ENCODE measurements at places on chromosomes 16 and 17.

- DNase-seq: no peak
Observed at GRCh38 chr16:46833460-46833800, 2.5 kb upstream of the C16orf87 start.

- peak; percentile 74 for DNase-seq
Observed at GRCh38 chr17:17919169-17920107, 52.8 kb downstream of the TOM1L2 start.

DNA sequence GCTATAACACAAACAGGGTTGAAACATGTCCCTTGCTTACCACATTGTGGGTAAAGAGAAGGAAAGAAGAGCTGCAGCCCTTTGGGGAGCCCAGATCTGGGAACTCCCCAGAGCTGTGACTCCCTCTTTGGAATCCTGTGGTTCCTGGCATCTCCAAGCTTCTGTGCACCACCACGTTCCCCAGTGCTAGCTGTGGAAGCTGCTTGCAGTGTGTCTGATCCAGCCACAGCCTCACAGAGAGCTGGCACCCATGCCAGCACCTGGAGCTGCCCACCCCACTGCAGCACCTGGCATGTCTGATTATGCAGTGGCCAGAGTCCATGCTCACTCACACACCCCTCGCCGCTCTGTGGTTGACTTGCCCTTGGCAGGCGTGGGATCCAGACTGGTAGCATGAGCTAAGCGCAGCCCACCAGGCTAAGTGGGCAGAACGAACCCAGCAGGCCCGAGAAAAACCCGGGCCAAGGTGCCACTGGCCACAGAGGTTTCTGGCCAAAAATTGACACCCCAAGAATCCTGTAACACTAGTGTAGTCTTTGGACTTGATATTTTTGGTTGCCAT is 252.6 kb upstream of the KCNJ16 start:
- DNase-seq: no peak

- no peak for DNase-seq
Observed at GRCh38 chr17:8832711-8833352, 33.7 kb upstream of the MFSD6L start.

GRCh38 chr17:60139438-60140285 is 10.1 kb upstream of the CA4 start:
- peak; percentile 66 for DNase-seq

GRCh38 chr17:12403881-12404398 is 261.8 kb upstream of the MYOCD start:
- DNase-seq: no peak

DNA sequence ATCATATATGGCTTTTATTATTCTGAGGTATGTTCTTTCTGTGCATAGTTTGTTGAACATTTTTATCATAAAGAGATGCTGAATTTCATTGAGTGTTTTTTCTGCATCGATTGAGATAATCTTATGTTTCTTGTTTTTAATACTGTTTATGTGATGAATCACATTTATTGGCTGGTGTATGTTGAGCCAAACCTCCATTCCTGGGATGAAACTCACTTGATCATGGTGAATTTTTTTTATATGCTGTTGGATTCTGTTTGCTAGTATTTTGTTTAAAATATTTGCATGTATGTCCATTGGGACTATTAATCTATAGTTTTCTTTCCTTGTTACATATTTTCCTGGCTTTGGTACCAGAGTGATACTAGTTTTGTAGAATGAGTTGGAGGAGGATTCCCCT is 500.2 kb downstream of the CDH11 start:
- no peak for DNase-seq

DNA sequence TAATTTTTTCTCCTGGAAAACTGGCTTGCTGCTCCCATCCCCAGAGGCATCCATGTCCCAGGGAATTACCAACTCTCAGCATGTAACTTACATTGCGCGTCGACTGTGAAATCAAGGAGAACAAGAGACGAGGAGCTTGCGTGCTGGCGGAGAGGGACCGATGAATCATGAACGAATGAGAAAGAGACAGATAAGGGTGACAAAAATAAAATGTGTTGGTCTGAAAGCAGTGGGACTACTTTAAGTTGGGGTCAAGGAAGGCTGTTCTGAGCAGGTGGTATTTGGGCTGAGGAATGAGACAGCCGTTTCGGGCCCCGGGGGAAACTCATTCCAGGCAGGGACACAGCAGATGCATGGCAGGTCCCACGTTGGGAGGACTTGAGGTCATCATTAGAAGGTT is 22.5 kb downstream of the ABAT start:
- no peak for DNase-seq

DNA sequence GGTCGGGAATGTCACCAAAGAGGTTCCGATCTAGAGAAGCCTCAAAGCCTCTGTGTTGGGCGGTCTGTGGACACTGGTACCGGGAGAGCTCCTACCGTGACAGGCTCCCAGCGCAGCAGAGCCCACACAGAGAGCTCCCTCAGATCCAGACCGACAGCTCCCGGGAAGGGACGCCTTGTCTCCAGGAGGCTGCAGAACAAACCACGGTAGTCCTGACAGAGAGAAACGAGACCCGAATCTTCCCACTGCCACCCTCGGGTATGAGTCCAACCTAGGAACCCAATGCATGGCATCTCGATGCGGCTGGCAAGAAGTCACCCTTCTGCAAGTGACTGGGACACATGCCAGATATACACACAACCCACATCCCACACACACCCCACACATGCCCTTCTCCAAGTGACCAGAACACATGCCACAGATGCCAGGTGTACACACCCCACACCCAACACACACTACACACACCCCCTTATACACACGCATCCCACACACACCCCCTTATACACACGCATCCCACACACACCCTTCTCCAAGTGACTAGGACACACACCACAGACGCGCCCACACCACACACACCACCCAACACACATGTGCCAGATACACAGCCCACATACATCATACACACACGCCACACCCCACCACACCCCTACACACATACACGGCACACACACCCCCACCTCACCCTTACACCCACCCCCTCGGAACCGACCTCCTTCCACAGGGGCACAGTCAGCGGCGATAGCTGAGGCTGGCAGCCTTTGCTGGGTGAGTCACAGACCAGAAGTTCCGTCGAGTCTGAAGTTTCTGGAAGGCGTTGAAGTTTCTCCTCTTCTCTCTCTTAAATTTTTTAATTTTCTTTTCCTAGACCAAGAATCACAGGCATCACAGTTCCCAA is 15.9 kb upstream of the CYTH1 start:
- no peak for DNase-seq

- no peak for DNase-seq
Observed at GRCh38 chr17:13194887-13195286, 177.1 kb upstream of the ELAC2 start.

DNA sequence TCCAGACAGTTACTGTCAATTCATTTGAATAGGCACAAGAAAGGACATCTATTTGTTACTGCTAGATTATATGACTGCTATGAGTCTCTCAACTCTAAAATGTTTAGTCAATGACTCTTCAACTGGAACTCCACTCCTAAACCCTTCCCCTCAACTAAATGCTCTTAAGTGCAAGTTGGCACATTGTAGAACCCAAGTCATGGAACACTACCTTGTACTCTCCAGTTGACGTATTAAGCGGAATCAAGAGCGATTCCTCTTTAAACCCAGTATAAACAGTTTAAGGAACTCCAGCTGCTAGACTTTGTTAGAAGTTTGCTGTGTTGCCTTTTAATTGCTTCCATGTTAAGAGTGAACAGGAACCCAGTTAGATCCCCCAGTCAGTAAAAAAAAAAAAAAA is 44.6 kb downstream of the STH start:
- DNase-seq: no peak

DNA sequence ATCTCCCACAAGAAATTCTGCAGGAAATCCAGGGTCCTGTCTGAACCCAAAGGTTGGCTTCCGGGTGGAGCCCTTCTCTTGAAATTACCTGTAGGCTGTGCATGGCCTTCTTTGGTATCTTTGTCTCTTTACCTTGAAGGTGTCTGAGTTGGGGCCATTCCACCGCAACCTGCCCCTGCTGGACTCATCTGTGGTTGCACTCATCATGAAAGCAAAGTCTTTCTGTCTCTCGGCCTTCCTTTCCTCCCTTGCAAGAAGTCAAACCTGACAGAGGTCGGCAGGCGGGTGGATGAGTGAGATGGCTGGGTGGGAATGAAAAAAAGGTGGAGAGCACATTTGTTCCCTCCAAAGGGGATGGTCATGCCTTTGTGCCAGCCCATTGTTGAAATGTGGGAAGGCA is 25.1 kb downstream of the SALL1 start:
- no peak for DNase-seq
